ENCODE measurements at places on chromosomes 16 and 17.

DNA sequence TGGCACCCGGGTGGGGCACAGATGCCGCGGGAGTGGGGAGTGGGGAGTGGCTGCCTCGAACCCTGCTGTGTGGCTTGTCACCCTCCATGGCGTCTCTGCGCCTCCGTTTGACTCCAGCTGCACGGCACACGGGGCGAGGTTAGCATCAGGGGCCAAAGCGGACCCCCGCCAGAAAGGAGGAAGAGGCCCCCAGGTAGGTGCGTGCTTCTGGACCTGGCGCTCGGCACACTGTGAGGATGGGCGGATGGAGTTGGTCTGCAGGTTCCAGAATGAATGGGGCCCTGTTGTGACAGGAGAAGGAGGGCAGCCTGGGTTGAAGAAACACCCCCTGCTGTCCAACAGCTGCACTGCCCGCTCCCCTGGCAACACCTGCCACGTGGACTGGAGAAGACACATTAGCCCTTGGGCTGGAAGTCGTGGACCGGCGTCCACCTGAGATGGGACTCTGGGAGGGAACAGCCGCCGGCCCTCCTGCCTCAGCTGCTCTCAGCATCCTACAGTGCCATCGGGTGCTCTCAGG lies 9.4 kb upstream of the FASN start:
- DNase-seq = no peak

DNA sequence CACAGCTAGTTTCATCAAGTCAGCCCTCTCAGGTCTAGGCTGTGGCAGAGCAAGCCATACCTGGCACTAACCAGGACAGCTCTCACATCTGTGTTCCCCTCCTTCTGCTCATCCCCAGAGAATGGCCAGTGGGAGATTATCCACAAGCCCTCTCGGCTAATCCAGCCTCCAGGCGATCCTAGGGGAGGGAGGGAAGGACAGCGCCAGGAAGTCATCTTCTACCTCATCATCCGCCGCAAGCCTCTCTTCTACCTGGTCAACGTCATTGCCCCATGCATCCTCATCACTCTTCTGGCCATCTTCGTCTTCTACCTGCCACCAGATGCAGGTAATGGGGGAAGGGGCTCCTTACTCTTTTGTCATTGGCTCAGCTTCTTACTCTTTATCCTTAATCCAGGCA lies 3.6 kb downstream of the CHRNB1 start:
- no peak for DNase-seq

DNA sequence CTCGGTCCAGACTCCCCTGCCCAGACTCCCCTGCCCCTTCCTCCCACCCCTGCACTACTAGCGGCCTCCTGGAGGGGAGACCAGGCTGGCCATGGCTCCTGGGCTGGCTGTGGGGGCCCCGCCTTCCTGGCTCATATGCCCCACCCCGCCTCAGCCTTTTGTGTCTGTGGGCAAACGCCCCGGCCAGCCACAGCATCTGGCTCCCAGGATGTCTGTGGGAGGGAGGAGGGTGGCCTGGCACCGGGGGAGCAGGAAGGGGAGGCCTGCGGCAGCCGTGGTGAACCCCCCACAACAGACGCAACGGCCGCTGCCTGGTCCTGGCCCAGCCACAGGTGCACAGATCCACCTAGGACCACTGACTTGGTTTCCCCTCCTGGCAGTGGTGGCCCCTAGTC lies 32.9 kb downstream of the BAHCC1 start:
- no peak for DNase-seq

DNA sequence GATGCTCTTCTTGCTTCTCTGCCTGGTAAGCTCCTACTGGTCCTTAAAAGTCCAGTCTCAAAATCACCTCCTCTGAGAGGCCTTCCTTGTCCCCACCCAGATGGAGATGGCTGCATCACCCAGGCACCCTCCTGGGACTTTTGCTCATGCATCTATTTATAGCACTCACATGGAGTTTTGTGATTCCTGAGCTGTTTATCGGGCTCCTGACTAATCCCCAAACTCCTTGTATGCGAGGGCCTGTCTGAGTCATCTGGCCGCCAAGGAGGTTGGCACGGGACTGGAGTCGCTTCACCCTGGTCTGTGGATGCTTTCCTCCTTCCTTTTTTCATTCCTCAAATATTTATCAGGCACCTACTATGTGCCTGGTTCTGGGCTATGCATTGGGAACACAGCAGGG lies 2.3 kb upstream of the MAP2K3 start:
- no peak for DNase-seq

GRCh38 chr16:57152096-57153093 lies 33.4 kb downstream of the PSME3IP1 start:
- no peak for DNase-seq

GRCh38 chr16:17296431-17296830 lies 174.3 kb downstream of the XYLT1 start:
- DNase-seq = no peak

DNA sequence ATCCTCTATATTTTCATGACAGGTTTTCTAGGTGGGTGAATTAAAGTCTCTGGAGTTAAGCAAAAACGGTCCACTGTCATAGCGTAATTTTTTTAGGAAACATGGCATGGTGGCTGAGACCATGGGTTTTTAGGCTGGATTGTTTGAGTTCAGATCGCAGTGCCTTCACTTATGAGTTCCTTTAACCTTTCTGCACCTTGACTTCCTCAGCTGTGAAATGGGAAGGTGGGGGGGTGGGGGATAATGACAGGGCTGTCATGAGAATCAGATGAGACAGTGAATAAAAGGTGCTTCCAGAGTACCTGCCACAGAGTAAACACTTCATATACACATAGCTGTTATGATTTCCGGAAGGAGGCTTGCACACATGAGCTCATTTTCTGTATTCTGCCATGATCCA lies 11.8 kb downstream of the PRCD start:
- DNase-seq = no peak

- no peak for DNase-seq
Measured at GRCh38 chr17:29524692-29525091, 42.1 kb downstream of the ABHD15 start.

DNA sequence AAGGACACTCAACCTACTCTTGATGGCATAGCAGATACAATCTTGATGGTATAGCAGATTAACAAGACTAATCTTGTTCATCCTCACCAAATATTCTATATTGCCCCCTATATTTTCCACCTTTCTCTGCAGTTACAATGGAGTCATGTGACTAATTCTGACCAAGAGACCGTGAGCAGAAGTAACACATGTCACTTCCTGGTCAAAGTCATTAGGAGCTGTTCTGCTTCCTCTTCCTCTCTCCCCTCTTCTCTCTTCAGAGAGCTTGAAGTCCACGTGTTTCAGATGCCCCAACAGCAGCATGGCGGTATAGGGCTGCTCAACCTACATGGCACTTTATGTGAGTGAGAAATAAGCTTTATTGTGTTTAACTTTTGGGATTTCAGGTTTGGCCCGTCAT lies 55.3 kb upstream of the ERCC4 start:
- DNase-seq = no peak

GRCh38 chr16:89326721-89327120 lies 109.2 kb downstream of the ZNF778 start:
- DNase-seq = no peak

- no peak for DNase-seq
Measured at GRCh38 chr16:58478427-58478826, 21.5 kb upstream of the NDRG4 start.

DNA sequence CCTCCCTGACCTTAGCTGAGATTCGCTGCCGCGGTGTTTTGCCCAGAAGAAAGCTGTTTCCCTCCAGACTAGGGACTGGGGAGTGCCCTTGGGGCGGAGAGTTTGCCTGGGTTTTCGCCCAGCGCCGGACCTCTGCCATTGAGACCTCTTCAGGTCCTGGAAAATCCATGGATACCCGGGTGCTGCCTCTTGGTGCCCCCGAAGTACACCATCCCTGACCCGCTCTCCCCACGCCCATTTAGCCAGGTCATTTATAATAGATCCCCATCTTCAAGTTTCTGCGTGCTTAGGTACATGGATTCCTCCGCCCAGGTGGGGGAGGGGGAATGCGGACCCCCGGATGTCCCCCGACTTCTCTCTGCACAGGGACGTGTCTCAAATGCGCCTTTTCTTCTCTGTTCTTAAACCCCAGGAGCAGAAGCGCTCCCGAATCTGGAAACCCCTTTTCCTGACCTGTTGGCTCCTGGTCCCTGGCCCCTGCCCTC lies 15.0 kb upstream of the CBX8 start:
- no peak for DNase-seq

DNA sequence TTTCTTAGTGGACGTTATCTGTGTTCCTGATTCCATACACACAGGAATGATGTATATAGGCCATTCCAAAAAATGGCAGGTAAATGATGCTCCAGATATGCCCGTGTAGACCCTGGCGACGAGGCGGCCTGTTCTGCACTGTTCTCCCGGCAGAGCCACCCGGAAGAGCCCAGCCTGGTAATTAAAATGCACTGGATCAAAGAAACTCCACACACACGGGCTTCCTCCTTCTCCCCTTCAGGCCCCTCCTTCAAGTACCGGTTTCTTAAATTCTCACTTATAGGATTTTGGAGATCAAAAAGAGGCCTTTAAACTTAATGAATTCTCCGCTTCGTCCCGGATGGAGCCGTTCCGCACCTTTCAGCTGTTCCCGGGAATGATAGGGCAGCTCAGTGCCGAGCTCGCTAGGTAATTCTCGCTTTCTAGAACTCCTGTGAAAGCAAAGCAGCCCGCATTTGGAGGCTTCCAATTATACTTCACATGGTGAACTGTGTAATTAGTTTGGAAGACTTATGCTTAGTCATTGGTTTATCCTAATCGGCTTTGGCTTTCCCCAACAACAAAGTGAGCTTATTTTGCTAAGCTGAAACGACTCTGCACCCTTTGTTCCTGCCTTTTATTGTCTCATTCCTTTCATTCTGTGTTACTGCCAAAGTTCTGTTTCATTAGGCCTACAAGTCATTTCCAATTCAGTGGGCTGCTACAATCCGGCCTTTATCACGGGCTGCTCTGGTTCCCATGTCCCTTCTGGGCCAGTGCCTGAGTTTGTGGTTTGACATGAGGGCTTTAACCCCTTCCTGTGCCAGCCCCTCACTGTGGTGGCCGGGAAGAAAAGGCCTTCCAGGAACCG lies 150.0 kb downstream of the MSI2 start:
- no peak for DNase-seq

GRCh38 chr17:67725373-67725791 lies 7.6 kb downstream of the NOL11 start:
- DNase-seq = no peak

DNA sequence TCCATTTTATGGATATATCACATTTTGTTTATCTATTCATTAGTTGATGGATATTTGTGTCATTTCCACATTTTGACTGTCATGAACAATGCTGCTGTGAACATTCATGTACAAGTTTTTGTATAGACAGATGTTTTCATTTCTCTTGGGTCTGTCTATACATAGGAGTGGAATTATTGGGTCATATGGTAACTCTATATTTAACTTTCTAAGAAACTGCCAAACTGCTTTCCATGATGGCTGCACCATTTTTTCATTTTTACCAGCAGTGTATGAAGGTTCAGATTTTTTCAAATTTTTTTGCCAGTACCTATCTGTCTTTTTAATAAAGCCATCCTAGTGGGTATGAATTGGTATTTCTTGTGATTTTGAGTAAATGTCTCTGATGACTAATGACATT lies 15.5 kb downstream of the NFAT5 start:
- DNase-seq = no peak

GRCh38 chr17:19409509-19409908 lies 1.5 kb upstream of the RNF112 start:
- no peak for DNase-seq

DNA sequence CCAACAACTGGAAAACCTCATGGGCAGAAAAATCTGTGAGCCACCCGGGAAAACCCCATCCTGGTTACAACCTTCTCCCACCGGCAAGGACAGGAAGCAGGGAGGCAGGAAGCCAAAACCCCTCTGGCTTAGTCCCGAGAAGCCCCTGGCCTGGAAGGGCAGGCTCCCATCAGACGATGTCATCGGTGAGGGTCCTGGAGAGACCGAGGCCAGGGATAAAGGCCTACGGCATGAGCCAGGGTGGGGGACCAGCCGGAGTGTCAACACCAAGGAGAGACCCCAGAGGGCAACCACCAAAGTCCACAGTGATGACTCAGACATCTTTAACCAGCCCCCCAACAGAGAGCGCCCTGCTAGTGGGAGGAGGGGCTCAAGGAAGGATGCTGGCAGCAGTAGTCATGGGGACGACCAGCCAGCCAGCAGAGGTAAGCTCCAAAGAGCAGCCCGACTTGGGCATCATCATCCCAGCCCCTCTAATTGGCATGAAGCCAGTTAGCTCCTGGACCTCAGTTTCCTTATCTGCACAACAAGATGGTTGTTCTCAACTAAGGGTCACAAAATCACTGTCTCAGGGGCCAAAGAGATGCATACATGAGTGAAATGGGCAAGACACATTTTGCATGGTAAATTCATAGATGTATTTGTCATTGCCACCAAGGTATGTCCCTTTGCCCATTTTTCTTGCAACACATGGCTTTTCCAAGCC lies 190.7 kb downstream of the KATNIP start:
- DNase-seq = no peak

- DNase-seq = no peak
Measured at GRCh38 chr17:36592716-36593321, 1.1 kb downstream of the DHRS11 start.

DNA sequence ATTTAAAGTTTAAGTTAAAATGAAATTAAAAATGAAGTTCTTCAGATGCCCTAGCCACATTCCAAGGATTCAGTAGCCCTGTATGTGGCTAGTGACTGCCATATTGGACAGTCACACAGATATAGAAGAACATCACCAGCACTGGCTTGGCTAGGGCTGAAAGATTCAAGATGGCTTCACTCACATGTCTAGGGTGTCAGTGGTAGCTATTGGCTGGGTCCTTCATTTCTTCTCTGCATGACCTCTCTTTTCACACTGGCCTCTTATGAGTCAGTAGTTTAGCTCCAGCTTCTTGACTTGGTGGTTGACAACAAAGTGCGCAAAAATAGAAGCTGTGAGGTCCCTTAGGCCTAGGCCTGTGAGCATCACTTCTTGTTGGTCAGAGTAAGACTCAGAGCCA lies 1.7 kb upstream of the CDC27 start:
- DNase-seq = peak; percentile 46

DNA sequence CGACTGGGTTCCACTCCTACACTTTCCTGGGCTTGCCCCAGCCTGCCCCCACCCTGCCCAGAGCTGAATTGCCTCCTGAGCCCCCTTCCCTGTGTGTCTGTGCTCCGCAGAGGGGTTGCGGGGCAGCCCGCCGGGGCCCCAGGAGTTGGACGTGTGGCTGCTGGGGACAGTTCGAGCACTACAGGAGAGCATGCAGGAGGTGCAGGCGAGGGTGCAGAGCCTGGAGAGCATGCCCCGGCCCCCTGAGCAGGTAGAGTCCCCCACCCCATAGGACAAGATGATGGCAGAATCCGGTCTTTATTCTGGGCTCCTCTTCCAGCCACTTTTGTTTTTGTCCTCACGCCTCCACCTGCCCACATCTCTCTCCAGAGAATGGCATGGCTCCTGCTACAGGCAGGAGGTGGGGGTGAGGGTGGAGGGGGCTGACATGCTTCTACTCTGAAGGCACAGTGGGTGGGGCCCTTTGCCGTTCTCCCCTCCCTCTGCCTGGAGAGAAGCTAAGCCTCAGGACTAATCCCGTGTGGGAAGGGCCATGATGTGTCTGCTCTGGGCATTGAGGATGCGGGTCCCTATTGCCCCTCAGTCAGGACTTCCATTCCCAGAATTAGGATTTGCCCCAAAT lies 3.5 kb downstream of the ACBD4 start:
- DNase-seq = no peak

Measured in stimulated activated effector memory CD8-positive, alpha-beta T cell treated with anti-CD3 and anti-CD28 coated beads, Interleukin-12 subunit alpha, Interleukin-12 subunit beta, amount 100 ng/mL, for 72 hours (primary cell).